ENCODE measurements at places on chromosomes 13 and 19.

GRCh38 chr13:99605420-99606323 lies 104.4 kb downstream of the TM9SF2 start:
- DNase-seq, result no peak

DNA sequence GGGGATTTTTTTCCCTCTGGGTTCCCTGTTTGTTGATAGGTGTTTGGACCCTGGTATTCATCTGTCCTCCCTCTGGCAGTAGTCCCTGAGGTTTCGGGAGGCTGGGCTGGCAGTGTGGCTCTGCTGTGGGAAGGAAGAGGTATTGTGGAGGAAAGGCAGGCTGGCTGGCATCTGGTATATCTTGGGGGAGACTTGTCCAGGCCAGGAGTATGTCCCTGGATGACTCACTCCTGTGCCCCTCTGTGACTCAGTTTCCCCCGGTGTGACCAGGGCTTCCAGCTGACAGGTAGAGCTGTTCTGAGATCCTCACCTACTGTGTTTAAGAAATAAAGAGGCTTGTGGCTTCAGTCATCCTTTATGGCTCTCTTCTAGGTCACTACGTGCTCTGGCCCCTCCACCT lies 14.2 kb upstream of the ZNF492 start:
- DNase-seq, result no peak

- DNase-seq, result no peak
Measured at GRCh38 chr19:39237200-39238184, 7.3 kb downstream of the IFNL3 start.

DNA sequence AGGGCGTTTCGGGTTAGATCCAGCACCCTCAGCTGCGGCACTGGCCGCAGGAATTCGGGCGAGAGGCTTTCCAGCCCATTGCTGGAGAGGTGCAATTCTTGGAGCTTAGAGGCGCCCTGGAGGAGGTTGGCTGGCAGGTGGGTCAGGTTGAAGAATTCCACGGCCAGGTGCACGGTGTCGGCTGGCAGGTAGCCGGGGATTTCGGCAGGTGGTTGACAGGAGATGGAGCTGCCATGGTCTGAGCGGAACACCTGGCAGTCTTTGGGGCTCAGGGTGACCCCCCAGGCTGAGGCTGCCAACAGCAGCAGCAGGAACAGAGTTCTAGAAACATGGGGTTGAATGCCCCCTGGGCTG lies 1.3 kb downstream of the LRG1 start:
- no peak for DNase-seq

- DNase-seq, result no peak
Measured at GRCh38 chr13:109198585-109198984, 569.2 kb downstream of the MYO16 start.

- DNase-seq, result no peak
Measured at GRCh38 chr19:19508217-19508616, 7.1 kb downstream of the TSSK6 start.

GRCh38 chr13:77384999-77385398 lies 58.1 kb upstream of the MYCBP2 start:
- no peak for DNase-seq

DNA sequence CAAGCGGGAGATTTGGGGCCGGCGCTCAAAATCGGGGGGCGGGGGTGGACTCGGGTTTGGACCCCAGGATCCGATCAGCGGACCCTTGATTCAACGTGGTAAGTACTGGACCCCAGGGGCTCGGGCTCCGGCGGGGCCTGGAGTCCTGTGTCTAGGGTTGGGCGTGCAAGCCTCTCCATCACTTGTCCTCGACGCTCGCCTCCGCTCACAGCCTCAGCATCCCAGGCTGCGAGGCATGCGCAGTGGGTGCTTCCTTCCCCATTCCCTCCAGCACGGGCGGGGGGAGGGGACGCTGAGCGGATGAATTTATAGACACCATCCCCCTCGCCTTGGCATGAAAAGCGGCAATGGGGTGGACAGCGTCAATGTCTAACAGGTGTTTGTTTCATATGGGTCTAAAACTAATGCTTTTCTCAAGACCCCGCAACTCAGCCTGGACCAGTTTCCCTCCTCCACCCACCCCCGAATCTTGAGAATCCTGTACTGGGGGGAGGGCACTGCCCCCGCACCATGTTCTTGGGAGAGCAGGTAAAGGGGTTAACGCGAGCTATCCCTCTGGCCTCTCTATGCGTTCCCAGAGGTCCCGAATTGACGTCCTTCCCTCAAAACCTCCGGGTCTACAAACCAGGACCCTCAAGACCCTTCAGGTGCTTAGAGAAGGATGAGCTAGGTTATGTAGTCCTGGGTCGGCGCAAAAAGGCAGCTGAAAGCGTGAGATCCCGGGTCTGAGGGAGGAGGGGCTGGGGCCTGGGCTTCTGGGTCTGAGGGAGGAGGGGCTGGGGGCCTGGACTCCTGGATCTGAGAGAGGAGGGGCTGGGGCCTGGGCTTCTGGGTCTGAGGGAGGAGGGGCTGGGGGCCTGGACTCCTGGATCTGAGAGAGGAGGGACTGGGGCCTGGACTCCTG lies 579 bp downstream of the CPT1C start:
- DNase-seq, result no peak

GRCh38 chr13:109983447-109983846 lies 197.1 kb upstream of the IRS2 start:
- no peak for DNase-seq

DNA sequence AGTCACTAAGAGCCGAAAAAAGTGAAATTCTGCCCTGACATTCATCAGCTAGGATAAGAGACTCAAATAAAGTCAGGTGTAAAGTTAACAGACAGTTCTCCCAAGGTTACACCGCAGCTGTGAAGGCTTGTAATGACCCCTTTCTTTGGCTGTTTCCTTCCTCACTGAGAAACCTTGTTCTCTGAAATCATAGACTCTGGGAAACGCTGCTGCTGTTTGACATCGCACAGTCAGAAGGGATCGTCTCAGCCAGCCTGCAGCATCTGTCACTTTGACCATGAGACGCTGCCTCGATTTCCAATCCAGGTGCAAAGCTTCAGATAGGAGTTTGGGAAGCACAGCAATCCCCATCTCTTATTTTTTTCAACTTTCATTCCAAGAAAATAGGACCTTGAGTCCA lies 678 bp downstream of the BCAT2 start:
- DNase-seq, result no peak

GRCh38 chr13:99986741-99987140 lies 5.2 kb downstream of the ZIC2 start:
- DNase-seq, result no peak

- DNase-seq, result no peak
Measured at GRCh38 chr13:97414392-97414791, 19.6 kb upstream of the RAP2A start.

- DNase-seq, result no peak
Measured at GRCh38 chr19:1134431-1134830, 30.6 kb downstream of the GPX4 start.

DNA sequence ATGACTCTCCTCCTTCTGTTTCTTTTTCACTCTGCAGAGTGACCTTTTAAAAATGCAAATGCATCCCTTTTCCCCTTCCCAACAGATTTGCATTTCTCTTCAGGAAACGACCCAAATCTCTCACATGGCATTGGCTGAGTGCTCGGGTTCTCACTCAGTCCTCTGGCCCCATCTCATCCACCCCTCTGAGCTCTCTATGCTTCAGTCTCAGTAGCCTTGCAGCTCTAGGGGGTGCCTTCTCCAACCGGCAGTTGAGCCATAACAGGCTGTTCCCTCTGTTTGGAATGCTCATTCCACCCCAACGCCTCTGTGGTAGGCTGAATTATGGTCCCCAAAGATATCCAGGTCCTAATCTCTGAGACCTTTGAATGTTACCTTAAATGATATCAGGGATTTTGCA lies 78.2 kb downstream of the AKAP11 start:
- no peak for DNase-seq

- DNase-seq, result no peak
Measured at GRCh38 chr19:5977222-5977784, 637 bp downstream of the RANBP3 start.

- DNase-seq, result no peak
Measured at GRCh38 chr13:46948338-46948737, 51.5 kb upstream of the HTR2A start.

GRCh38 chr19:3963458-3964255 lies 7.2 kb downstream of the DAPK3 start:
- DNase-seq, result no peak

GRCh38 chr19:42325896-42326771 lies 699 bp downstream of the MEGF8 start:
- DNase-seq, result no peak

DNA sequence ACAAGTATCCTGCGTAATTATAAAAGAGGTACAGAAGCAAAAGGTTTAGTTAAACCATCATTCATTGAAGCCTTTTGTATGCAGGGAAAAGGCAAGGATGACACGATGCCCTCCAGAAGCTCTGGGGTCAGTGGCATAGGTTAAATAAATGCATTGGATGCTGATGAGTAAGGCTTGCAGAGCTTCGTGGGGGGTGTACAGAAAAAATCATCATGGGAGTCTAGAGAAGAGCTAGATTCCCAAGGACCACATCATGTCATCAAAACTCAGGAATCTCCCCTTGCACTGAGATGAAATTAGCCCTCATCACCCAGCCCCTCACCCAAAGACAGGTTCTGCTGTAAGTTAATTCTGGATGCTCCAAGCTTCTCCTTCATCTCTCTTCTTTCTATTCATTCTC lies 8.3 kb downstream of the FPR1 start:
- DNase-seq, result no peak

- no peak for DNase-seq
Measured at GRCh38 chr19:10259162-10259905, 7.3 kb downstream of the MRPL4 start.

GRCh38 chr19:51163257-51163656 lies 21.2 kb downstream of the SIGLEC7 start:
- no peak for DNase-seq

- no peak for DNase-seq
Measured at GRCh38 chr13:99978799-99979452, 2.7 kb upstream of the ZIC2 start.

GRCh38 chr19:11506101-11506555 lies 489 bp upstream of the ZNF653 start:
- DNase-seq, result no peak

DNA sequence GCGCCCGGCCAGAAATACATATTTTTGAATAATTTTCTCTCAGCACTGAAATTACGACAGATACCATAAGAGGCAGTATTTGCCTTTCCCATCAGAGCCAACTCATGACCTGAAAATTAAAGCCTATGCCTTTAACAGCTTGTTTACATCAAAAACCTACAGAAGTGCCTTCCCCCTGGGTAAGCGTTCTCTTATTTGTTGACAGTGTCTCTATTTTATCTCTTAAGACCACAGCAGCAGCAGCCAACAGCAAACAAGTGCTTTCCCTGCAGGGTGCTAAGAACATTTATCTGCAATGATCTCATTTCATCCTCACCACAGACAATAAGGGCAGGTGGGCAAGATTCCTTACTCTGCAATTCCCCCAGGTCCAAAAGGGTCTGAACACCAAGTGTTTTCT lies 6.0 kb downstream of the AKAP8L start:
- no peak for DNase-seq

- peak; percentile 52 for DNase-seq
Measured at GRCh38 chr13:92590503-92590908, 636.1 kb upstream of the GPC6 start.

DNA sequence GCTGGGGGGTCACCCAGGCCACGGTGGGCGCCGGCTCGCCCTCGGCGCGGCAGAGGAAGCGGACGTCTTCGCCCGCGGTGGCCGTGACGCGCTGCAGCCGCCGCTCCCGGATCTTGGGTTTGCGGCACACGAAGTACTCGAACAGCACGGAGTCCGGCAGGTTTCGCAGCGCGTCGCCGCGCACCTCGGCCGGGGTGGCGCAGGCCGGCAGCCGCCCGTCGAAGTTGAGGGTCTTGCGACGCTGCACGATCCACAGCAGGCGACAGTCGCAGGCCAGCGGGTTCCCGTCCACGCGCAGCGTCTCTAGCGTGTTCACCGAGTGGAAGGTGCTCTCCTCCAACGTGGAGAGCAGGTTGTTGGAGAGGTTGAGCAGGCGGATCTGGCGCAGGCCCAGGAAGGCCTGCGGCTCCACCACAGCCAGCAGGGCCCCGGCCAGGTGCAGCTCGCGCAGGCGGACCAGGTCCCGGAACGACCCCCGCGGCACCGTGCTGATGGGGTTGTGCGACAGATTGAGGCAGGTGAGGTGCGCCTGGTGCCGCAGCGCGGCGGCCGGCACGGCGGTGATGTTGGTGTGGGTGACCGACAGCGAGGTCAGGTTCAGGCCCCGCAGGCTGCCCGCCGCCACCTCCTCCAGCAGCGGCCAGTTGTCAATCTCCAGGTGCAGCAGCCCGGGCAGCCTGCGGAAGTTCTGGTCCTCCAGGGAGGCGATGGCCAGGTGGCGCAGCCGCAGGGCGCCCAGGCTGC lies 8.6 kb upstream of the PEAK3 start:
- DNase-seq, result no peak

DNA sequence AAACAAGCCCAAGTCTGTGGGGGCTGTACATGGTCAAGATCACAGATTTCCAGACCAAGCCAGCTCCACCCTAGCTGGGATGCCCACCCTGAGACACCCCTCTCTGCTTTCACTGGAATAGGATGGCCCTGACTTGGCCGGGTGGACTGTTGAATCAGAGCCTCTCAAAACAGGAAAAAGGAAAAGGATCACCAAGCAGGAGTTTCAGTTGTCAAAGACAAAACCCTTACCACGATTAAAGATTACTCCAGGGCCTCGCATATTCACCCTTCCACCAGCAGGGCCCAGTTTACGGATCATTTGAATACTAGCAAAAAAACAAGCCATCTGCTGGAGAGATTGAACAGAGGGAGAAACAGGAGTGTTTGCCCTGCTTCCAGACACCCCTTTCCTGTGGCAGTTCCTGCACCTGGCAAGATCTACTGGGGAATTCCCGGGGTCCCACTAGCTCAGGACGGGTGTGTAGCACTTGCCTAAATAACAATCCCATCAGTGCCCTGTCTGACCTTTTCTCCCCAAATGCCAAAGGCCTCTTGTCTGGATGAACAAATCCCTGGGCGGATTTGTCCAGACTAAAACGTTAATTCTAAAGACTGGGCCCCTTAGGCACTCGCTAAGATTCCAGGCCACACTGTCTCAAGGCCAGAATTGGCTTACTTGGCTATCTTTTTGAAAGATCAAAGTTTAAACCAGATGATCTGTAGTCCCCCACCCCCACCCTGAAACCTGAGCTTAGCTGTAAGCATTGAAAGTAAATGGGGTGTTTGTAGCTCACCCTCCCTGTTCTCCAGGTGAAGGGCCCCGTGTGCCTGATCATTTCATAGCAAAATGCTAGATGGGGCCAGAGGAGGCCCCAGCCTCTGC lies 38.4 kb downstream of the ACTN4 start:
- DNase-seq, result no peak

DNA sequence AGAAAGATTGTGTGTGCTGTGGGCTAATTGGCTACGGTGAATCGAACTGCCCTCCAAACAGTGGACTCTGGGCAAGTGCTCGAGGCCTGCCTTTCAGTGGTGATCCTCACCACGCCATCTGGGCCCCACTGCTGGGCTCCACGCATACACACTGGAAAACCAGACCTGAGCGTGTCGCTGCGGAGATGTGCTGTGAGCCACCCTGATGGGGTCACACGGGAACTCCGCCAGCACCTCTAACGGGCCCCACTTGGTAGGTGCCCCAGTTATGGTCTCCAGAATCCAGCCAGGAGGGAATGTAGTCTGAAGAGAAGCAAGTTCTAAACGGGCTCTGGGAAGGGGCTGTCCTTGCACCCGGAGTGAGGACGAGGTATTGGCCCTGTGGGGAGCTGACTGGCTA lies 39.3 kb downstream of the C13orf46 start:
- DNase-seq, result no peak

- DNase-seq, result no peak
Measured at GRCh38 chr19:27750391-27751043, 1462.4 kb downstream of the UQCRFS1 start.

- no peak for DNase-seq
Measured at GRCh38 chr13:89372193-89372592, 1701.0 kb downstream of the SLITRK5 start.

GRCh38 chr19:45969676-45970075 lies 4.0 kb downstream of the NOVA2 start:
- no peak for DNase-seq
